ENCODE measurements at places on chromosomes 5 and 9.
A peak's percentile ranks its signal among the peaks of the same experiment; 100 is the strongest.

DNA sequence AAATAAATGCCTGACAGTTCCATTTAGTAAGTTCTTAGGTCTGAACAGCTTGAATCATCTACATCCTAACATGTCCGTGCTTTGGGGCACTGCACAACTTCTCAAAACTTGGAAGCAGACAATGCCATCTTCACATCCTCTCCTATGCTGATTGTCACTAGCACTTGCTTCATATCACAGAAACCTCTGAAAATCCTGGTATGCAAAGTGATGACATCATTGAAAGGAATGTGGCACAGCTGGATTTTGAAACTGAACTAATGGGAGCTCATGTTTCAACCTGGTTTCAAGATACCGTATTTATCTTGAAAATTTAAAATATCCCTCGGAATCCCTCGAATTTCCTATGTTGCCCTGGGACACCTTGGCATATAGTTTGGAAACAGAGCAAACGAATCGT is 490.2 kb upstream of the DAP start:
- no peak for DNase-seq

DNA sequence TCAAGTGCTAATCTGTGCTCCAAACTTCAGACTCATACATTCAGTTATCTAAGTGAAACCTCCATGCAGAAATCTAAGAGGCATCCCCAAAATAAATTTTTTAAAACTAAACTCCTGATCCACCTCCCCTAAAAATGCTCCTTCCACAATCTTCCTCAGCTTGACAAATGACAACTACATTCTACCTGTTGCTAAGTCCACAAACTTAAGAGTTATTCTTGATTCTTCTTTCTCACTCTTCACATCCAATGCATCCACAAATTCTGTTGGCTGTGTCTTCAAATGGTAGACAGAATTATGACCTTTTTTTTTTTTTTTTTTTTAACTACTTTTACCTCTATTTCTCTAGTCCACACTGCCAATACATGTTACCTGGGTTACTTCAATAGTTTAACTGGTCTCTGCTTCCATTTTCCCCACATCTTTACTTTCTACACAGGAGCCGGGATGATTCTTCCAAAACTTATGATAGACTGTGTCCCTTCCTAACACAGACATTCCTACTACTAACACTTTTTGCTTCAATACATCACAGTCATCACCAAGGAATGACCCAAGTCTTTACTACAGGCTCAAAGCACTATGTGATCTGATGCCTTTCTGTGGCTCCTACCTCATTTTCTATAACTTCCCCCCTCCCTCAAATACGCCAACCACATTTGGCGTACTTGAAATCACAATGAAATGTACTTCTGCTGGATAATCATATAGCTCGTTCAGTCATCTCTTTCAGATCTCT is 143.6 kb downstream of the PDE4D start:
- no peak for DNase-seq

GRCh38 chr5:178564811-178565550 is 25.2 kb downstream of the COL23A1 start:
- no peak for DNase-seq

DNA sequence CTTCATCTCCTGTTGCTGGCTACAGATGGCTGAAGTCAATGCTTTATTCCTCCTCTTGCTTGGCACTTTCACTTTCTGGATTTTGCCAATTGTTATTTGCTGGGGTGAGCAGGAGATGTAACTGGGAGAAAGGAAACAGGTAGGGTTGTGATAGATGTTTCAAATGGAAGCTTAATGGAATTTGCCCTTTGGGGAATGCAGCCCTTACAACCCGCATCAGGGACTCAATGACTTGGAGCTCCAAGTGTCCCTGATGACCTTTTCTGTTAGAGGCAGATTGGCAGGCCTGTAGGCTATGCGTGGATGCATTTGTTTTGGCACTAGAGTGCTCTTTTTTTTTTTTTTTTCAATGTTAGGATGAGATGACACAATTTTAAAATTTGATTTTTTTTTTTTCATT is 219.9 kb upstream of the GLRA1 start:
- no peak for DNase-seq

GRCh38 chr5:176740702-176741496 is 69.5 kb upstream of the UNC5A start:
- DNase-seq: peak; percentile 5

DNA sequence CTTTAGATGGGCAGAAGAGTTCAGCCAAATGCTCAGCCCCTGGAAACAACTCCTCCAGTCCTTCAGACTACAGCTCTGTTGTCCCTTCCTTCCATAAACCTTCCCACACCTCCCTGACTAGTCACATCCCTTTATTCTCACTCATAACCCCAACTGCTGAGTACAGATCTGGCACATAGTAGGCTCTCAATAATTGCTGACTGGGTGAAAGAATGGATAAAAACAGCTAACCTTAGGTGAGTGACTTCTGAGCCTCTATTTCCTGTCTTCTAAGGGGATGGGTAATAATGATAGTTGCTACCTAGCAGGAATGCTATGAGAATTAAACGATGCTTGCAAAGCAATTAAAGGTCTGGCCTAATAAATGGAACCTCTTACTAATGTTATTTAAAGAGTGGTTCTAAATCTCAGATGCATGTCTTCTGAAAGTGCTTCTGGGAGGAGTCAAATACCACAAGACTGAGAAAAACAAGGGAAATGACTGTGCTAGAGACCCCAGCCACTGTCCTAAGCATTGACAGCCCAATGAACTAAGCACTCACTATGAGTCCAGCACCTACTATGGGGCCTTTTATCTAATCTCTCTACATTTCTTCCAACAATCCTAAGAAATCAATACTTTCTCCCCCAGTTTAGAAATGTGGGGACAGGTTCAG is 2.5 kb upstream of the NR6A1 start:
- DNase-seq: peak; percentile 59

DNA sequence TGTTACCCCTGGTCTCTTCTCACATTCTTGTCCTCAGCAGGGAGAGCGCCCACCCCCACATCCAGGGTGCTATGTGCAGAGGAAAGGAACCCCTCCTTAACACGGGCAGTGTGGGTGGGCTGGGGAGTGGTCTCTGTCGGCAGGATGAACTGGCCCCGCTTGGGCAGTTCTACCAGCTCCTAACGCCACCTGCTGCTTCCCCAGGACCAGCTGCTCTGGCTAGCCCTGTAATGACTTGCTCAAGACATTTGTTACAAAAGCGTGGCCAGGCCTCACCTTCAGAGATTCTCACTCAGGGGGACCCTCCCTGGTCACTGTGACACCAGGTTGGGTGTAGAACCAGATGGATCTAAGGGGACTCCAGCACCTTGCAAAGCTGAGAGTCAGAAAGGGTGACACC is 82.4 kb downstream of the HMCN2 start:
- DNase-seq: no peak

Measured in GM13977 (cell line).